ENCODE measurements at places on chromosomes 11 and 22.

DNA sequence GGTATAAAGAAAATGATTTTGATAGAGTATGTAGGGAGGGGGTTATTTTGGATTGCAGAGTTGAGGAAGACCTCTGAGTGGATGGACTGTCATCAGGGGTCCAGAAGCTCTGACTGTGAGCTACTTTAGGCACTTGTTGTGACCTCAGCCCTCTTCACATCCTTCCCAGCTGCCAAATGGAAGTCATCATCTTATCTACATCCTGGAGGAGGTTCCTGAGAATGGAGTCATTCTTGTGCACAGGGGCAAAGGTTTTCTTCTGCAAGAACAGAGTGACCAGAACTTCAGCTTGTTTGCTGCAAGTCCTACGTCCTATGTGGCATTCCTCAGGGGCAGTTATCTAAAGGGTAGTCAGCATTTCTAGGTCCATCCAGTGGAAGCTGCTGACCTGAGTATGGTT, 393.8 kb downstream of the AASDHPPT start:
- no peak for DNase-seq

DNA sequence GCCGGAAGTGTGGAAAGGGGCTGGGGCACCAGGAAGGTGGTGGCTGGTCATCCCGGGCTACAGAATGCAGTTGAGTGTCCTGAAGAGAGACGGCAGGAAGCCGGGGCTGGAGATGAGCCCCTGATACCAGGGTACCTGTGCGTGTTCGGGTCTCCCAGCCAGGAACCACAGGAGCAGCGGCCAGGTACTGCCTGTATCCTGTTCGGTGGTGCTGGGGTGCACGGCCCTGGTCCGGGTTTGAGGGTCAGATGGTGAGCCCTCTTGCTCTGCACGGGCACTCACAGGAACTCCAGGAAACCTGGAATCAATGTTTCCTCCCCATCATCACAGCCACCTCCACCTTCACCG, 253.1 kb upstream of the B3GAT1 start:
- DNase-seq: peak; percentile 30

- no peak for DNase-seq
These were observed 29.0 kb upstream of the KRTAP5-7 start for GRCh38 chr11:71498091-71498490.

DNA sequence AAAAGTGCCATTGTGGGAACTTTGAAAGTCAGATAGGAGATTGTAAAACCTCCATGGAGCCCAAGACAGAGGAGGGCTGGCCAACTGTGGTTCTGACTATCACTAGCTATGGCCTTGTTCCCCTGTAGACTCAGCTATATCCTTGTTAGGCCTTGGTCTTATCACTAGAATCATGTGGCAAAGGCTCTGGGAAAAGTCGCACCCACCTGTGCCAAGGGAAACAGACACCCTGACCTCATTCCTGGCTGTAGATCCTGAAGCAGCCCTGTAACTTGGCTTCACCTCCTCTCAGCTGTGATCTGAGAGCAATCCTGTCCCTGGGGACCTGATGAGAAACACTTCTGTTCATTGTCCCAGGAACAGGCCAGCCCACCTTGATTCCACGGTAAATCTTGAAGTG, 566.2 kb downstream of the TMEM135 start:
- DNase-seq: no peak

DNA sequence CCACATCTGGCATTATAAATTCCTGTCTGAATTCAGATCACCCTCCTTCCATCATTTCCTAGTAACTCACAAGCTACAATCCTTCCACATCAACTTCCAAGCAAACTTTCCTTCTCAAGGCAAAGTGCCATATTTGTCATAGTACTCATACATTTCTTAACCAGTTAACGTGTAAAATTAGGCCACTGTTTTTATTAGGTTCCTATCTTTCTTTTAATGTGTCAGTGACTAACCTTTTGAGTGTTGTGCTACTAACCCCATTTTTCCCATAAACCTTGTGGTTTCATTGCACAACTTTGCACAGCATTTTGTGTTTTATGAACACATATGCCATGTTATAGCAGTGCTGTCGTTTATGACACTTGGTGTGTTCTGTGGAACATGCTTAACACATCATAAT, 90.1 kb downstream of the KIF18A start:
- no peak for DNase-seq

DNA sequence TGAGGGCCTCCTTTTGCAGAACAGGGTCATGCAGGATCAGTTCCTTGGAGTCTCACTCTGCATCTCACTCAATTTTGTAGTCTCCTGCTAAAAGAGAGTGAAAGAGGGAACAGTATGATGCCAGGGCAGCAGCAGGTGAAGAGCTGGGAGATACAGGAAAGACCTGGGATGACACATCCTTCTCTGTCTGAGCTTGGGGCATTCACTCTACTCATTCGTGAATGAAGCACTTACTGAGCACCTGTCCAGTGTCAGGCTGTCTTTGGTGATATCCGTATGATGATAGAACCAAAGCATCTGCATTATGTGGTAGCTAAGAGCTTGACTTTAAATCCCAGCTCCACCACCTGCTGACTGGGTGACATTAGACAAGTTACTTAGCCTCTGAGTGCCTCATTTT, 14.4 kb downstream of the SREBF2 start:
- DNase-seq: no peak

- no peak for DNase-seq
These were observed 82.4 kb downstream of the NAV2 start for GRCh38 chr11:19795082-19795481.

- no peak for DNase-seq
These were observed 139.2 kb downstream of the WNT11 start for GRCh38 chr11:76067099-76067498.

DNA sequence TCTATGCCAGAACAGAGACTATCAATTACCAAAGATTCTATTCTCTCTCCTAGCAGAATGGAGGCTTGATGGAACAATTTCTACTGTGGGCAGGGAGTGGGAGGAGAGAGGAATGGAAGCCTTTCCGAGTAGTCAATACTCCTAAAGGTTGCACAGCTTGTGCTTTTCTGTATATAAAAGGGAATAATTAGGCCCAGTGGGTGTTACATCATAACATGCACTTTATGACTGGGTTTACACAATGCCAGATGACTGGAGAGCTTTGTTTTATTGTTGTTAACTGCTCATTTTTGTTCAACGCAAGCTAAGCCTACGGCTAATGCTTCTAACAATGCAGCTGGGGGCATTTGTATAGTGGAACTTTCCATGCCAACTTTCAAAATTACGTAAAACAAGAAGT, 2237.9 kb upstream of the RAG2 start:
- DNase-seq: no peak

- no peak for DNase-seq
These were observed 104.7 kb upstream of the CLMP start for GRCh38 chr11:123299721-123300120.

- peak; percentile 84 for DNase-seq
These were observed 18.2 kb downstream of the ADM start for GRCh38 chr11:10322830-10323792.

- no peak for DNase-seq
These were observed 63.2 kb downstream of the SCUBE1 start for GRCh38 chr22:43279867-43280522.

Data from activated CD8-positive, alpha-beta memory T cell treated with anti-CD3 and anti-CD28 coated beads for 24 hours (primary cell).